ENCODE measurements at places on chromosomes 4 and X.

GRCh38 chr4:158071931-158072330 lies 100.9 kb downstream of the GASK1B start:
- no peak for DNase-seq

DNA sequence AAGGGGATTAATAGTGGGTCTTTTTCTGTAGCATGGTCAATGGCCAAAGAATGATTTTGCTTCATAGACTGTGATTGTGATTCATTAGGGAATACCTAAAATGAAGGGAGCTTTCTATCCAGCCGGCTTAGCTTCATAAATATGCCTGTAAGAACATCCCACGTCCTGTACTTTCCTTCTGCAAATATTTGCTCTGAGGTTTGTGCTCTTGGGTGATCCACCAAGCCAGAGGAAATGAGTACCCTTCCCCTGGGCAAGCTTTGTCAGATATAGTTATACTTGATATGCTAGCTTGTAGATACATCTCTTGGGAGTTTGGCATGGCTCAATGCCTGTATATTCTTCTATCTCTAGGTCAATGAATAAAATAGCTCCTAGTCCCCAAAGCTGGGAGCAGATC lies 28.2 kb upstream of the SPARCL1 start:
- no peak for DNase-seq

- DNase-seq = no peak
Observed at GRCh38 chr4:86848732-86849619, at the start of gene SLC10A6. Gene SLC10A6, minus strand, starts transcription at chr4:86849384. Its CDS starts 269 bp downstream, at chr4:86849115.

GRCh38 chr4:110193822-110194761 lies 4.3 kb downstream of the ELOVL6 start:
- DNase-seq = no peak

- DNase-seq = no peak
Observed at GRCh38 chr4:1246111-1246881, 2.6 kb downstream of the CTBP1 start.

Data from vagina (tissue), 2 donors.